Stimulated activated CD4-positive, alpha-beta T cell treated with anti-CD3 and anti-CD28 coated beads, Interleukin-1b, Interleukin-23, amount 100 ng/mL, for 24 hours (primary cell): ENCODE measurements at places on chromosomes 16 and 17.

DNA sequence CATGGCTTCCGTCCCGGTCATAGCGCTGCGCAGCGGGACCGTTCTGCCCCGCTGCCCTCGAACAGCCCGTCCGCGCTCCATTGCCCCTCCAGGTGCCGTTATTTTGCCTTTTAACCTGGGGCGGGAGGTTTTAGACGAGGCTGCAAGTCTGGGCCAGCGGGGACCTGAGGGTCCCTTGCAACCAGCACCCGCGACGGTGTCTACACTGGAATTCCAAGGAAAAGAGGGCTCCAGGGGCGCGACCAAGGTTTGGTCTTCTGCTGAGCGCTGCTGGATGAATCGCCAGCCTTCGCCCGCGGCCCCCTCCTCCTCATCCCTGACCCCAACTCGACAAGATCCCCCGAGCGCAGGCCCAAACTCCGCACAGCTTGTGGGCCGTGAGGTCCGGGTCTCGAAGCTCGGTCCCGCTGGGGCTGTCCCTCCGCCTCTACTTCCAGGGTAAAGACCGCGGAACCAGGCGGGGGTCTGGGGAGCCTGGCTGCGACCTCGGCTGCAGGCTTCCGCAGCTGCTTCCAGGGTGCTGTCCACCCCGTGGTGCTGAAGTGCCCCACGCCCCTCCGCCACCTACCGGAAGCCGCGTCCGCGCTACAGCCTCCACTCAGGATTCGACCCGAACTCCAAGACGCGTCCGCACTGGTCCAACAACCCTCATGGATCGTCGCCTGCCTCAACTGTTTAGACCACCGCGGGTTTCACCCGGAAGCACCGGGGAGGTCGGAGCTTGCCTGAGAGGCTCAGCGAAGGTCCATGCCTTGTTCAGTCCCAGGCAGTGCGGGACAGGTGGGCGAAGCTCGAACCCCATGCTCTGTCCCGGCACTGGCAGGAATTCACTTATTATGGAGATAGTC lies 10.1 kb upstream of the CA4 start:
- DNase-seq: peak; percentile 39

DNA sequence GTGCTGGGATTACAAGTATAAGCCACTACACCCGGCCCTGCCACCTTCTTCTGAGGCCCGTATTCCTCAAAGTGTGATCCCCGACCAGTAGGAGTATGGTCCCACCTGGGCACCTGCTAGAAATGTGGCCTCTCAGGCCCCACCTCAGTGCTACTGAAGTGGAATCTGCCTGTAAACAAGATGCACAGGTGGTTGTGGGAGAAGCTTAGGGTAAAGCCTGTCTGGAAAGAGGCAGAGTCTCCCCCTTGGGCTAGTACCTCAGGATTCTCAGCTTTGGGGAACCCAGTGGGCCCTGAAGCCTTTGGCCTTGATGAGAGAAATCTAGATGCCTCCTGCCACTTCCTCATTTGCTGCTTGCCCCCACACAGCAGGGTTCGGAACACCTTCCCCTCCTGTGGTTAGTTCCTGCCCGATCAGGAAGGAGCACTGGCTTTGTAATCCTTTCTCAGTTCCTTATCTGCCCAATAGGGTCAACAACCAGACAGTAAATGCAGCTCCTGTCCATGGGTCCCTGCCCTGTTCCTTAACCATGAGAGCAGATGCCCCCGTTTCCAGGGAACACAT lies 25.2 kb downstream of the TK2 start:
- DNase-seq: no peak

DNA sequence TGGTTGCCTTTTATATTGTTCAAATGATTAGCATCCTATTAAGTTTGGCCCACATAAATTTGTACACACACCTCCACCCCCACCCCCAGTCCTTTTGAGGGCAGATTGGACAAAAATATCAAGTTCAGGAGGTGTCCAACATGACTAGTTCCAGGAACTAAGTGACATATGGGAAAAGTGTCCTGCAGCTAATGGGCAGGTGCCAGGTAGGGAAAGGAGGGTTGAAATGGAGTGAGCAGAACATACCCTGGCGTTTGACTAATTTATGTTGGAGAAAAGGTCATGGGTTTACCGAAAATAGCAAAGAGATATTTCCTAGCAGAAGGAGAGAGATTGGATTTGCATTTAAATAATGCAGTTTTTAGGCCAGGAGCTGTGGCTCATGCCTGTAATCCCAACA lies 4.9 kb downstream of the KCTD2 start:
- no peak for DNase-seq

DNA sequence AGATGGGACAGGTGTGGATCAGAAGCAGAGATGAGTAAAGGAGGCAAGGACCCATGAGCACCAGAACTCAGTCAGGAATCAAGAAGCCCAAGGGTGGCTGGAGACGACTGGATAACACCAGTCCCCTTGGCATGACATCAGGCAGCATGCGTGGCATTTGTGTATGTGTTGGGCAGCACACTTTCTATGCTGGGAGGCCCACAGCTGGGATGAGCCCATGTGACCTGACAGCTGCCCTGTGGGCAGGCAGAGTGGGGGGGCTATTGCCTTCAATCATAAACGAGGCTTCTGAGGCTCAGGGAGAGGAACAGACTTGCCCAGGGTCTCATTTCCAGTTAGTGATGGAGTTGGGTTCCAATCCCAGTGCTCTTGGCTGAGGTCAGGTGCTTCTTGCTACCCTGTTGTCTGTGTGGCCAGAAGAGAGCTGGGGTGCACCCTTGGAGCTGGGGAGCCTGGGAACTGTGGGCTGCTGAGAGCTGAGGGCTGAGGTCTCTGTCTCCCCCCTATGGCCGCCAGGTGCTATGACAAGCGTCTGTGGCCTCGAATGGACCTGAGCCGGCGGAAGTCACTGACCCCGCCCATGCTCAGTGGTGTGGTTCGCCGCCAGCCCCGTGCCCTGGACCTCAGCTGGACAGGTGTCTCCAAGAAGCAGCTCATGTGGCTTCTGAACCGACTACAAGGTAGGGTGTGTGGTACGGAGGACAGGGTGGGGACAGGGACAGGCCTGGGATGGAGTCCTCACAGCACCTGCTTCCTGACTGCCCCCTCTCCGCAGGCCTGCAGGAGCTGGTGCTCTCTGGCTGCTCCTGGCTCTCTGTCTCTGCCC lies 7.1 kb upstream of the ORAI3 start:
- DNase-seq: no peak

DNA sequence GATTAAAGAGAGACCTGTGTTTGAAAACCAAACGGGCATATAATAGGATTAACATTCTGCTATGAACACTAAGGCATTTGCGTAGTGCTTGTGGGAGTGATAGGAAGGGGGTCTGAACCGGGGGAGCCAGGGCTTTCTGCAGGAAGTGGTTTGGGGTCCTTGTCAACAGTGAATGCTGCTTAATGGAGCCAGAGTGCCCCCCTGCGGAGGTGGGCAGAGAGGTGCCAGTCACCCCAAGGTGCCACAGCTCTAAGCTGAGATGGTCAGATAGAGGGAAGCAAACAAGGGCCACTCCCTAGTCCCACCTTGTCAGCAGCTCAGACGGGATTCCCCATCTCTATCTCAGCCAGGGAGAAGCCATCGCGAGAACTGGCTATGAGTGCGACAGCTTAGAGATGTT lies 17.7 kb downstream of the NAA60 start:
- DNase-seq: no peak

- DNase-seq: peak; percentile 22
Observed at GRCh38 chr16:29876594-29877249, 13.7 kb upstream of the CDIPT start.

GRCh38 chr17:77254951-77255825 lies 114.4 kb downstream of the SEC14L1 start:
- DNase-seq: no peak

- no peak for DNase-seq
Observed at GRCh38 chr16:90009172-90009899, 9.9 kb downstream of the DBNDD1 start.

- DNase-seq: no peak
Observed at GRCh38 chr16:69199382-69199781, 12.4 kb downstream of the SNTB2 start.

- no peak for DNase-seq
Observed at GRCh38 chr17:77526728-77527350, 386.1 kb downstream of the SEC14L1 start.
